ENCODE measurements at places on chromosomes 3 and 15.

- peak; percentile 63 for DNase-seq
Observed at GRCh38 chr3:13461169-13462124, 18.7 kb upstream of the HDAC11 start.

DNA sequence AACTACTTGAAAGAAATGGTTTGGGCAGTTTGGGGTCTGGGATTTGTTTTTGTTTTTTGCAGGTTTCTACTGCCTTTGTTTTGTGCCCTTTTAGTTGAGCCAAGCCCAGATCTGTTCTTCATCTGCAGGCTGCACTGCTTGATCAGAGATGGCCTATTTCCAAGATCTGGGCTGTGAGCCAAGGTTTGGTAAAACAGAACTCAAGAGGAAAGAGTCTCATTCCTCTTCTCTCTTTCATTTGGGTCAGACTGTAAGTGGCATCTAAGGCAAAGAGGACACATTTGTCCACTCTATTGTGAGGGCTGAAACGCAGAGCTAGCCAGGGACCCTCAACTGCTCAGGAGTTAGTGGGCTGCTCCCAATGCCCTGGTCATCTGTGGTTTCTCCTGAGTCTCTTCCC lies 104.4 kb upstream of the UBE3A start:
- no peak for DNase-seq

DNA sequence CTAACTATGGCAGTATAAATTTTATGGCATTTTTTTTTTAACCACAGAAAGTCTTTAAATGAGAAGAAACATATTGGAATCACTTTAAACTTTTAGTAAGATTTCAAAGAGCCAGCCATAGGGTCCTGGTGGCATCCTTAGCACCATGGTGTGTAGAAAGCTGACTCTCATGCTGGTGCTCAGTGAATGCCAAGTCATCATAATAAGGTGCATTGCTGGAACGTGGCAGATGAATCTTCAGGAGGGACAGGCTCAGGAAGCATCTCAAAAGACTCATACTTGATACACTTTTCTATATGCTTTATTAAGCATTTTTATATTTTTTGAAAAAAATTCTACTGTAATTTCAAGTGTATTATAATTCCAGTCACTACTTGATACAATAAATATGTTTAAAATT lies 274.2 kb downstream of the ZIC4 start:
- DNase-seq, result no peak

GRCh38 chr3:107959550-107960154 lies 131.2 kb downstream of the CD47 start:
- no peak for DNase-seq

GRCh38 chr3:3101660-3102458 lies 8.3 kb downstream of the IL5RA start:
- no peak for DNase-seq

DNA sequence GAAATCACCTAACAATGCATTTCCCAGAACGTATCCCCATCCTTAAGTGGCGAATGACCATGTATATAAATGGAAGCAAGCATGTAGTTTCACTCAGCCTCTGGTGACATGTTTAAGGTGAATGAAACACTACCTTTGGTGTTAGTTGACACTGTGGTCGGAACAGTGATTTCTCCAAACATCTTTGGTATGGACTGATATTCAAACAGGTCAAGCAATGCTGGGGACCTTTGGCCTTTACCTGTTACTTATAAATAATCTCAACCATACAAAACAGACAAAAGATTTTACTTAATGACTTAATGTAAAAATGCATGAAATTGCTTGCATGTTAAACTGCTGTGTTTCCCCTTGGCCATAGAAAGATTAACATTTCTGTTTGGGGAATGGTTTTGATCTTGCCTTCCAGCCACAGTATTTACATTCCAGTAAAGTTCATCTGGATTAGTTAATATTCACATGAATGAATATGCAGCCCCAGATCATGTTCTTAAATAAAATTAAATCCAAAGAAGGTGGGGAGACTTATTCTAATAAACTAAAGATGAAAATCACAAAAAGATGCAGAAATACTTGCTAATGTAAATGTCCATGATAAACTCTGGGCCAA lies 74.4 kb upstream of the HES1 start:
- DNase-seq, result no peak

- no peak for DNase-seq
Observed at GRCh38 chr15:42632105-42632675, 56.8 kb downstream of the STARD9 start.

DNA sequence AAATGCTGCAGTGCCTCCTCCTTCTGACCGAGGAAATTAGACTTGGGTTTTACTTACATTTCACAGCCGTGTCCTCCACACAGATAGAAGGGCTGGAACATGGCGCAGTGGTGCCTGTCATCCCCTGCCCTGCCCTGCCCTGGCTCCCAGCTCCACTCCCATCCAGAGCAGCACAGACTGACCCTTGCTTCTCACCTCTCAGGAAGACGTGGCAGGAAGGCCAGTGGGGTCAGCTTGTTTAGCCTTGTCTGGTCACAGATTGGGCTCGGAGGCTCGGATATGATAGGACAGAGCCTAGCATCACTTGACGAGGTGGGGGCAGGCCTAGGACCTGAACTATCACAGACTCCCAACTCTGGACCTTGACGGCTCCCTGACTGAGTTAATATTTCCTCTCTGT lies 88.5 kb downstream of the LINGO1 start:
- DNase-seq, result no peak

DNA sequence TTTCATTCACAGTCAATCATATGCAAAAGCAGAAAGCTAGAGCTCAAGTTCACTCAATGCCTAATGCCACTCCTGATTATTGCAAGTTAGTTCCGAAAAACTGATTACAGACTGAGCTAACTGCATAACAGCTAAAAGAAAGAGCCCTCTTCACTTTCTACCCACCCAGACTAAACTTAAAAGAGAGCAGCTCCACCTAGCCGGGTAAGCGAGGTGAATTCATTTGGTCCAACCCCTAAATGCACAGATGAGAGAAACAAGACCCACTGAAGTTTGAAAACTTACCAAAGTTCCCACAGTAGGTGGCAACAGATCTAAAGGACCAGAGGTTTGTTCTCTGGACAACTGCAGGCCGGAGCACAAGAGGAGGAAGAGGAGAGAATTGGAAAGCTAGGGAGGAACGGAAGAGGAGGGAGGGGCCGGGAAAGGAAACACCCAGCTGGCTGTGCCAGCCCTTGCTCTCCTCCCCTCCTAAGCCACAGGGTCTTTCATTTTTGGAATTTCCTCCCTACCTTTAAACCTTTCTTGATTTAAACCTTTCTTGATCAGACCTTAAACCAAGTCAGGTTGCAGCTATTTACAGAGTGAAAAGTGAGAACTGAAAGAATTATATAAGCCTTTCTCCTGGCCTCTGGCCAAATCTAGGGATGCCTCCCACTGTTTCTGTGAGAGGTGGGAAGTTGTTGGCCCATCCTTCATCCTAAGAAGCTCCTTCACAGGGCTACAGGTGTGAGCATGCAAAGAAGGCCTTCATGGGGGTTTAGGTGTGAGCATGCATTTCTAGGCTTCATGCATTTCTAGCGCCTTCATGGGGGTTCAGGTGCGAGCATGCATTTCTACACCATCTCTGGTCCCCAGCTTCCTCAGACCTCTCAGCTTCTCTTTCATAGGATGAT lies 114.7 kb upstream of the LMOD3 start:
- no peak for DNase-seq

DNA sequence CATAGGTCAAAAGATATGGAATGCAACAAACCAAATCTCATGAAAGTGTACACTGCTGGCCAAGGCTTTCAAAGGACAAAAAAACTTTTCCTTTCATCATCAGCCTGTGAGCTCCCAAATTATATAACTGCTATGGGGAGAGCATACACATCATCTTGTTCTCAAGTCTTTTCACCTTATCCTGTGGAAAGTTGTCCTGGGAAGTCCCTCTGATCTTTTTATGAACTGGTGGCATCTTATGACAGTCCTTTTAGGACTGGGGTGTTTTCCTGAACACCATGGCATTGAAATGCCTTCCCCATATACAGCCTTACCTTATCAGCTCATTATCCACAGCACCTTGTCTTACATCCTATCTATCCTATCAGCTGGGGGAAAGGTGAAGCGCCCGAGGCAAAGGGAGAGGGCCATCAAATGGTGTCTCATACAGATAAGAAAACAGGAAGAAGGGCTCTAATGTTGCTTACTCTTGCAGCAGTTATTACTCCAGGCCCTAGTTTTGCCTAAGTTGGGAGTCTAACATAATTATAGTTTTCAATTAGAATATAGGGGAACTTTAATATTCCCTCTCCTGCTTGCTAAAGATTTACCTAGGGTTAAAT lies 61.5 kb upstream of the GOLIM4 start:
- DNase-seq, result no peak

- DNase-seq, result no peak
Observed at GRCh38 chr3:50392101-50392715, 32.9 kb upstream of the TMEM115 start.

DNA sequence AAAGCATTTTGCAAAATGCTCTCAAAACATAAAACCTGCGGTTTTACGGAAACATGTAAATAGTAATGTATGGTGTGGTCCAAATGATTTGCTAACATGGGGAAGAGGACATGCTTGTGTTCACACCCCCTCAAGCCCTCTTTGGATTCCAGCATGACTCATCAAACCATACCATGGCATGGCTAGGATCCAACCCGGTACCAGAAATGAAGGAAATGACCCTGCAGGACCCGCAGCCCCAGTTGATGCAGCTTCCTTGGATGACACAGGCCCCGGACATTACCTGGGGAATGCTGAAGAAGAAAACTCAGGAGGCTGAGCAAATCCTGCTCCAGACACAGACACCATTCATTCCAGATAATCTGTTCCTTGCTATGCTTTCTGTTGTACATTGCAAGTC lies 222.9 kb downstream of the DTWD1 start:
- DNase-seq, result no peak

GRCh38 chr15:40847223-40847961 lies 3.5 kb downstream of the SPINT1 start:
- peak; percentile 81 for DNase-seq

- DNase-seq, result peak; percentile 4
Observed at GRCh38 chr3:134654031-134654430, 3.2 kb upstream of the KY start.

DNA sequence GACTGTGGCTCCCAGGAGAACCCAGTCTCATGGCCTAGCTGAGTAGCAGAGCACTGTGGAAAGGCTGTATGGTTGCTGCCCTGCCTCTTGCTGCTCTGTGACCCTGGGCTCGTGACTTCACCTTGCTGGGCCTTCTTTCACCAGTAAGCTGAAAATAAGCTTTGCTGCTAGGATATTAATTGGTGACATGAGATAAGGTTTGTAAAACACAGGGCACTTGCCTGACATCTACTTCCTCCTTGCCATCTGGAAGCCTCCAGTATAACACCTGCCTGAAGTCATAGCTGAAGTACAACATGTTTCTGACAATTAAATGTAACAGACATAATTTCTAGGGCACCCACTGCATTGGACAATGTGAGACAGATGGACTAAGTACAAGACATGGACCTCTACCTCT lies 53.6 kb downstream of the CLEC3B start:
- DNase-seq, result no peak

GRCh38 chr15:38768970-38769369 lies 204.4 kb upstream of the RASGRP1 start:
- DNase-seq, result no peak

GRCh38 chr3:29067007-29067406 lies 213.9 kb upstream of the RBMS3 start:
- no peak for DNase-seq

- no peak for DNase-seq
Observed at GRCh38 chr3:55524565-55525244, 37.6 kb upstream of the WNT5A start.

- DNase-seq, result no peak
Observed at GRCh38 chr3:14490831-14491230, 49.3 kb downstream of the GRIP2 start.
